ENCODE measurements at places on chromosomes 1 and 21.

- DNase-seq: no peak
These were observed 71.8 kb downstream of the CD58 start for GRCh38 chr1:116498789-116499628.

DNA sequence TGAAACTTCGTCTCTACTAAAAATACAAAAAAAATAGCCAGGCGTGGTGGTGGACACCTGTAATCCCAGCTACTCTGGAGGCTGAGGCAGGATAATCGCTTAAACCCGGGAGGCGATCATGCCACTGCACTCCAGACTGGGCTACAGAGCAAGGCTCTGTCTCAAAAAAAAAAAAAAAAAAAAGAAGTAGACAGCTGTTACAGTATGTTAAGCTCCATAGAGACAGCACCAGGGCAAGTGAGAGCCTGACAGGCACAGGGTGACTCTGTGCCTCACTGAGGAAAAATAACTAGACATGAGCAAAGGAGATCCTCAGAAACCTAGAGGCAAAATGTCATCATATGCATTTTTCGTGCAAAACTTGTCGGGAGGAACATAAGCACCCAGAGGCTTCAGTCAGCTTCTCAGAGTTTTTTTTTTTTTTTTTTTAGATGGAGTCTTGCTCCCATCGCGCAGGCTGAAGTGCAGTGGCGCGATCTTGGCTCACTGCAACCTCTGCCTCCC, 9.0 kb upstream of the PRDX1 start:
- DNase-seq: no peak

DNA sequence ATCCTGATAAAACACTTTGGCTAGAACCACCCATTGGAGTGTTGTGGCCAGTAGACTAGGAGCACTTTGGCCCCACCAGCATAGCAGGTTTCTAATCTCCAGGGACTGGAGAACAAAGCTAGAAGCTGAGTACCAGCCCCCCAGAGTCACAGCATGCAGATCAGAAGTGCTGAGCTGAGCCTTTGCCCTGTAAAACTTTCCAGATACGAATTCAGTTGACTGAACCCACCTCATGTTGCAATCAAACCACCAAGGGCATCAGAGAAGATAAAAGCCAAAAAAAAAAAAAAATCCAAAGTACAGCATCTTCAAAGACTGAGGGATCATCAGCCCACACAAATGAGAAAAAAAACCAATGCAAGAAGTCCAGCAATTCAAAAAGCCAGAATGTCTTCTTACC, 8.7 kb upstream of the CD53 start:
- DNase-seq: no peak

GRCh38 chr1:91856996-91857395, 29.0 kb downstream of the TGFBR3 start:
- no peak for DNase-seq

GRCh38 chr1:20470194-20470593, 15.8 kb downstream of the CAMK2N1 start:
- DNase-seq: no peak

- no peak for DNase-seq
These were observed 22.0 kb downstream of the SELL start for GRCh38 chr1:169689395-169689794.

DNA sequence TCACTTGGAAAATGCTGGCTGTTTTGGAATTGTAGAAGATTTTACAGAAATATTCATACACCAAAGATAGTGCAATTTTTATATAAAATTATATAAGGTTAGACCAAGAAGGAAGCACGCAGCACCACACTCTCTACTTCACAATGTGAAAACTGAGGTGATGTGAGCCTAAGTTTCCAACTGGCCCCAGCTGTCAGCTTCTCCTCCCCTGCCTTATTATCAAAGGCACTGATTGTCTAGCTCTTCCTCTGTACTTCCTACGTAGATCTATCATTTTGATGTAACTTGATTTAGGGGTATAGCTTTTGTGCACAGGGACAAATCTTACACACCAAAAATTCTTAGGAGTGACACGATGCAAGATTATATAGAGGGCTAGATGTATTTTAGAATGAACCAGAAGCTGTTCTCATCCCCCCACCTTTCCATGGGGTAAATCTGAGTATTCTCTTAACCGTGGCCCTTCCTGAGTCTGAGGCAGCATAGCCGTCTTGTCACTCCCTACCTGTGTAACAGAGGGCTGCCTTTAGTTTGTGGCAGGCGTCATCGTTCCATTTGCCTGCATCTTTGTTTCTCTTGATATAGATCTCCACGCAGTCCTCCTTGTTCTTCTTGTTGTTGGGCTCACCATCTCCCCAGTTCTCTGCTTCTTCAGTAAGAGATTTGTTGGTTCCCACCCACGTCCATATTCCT, 3.4 kb downstream of the SELL start:
- no peak for DNase-seq

- DNase-seq: no peak
These were observed 68.8 kb upstream of the SSX2IP start for GRCh38 chr1:84758968-84759491.

DNA sequence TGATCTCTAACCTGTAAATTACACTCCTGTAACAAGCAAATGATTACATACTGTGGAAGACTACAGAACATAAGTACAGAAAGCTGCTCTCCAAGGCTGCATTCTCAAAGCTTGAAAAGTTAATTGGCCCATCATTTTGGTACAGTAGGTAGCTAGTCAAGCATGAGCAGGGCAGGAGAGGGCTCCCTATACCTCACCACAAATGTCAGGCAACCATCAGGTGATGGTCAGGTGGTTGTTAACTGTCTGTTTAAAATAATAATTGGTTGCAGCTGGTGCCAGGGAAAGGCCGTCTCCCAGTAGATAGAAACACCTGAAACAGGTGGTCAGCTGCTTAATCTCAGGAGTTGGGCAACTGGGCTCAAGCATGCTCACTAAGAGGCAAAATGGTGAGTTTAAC, 13.1 kb upstream of the SLC1A7 start:
- no peak for DNase-seq

Measured in stimulated activated CD8-positive, alpha-beta memory T cell treated with anti-CD3 and anti-CD28 coated beads, Interleukin-12 subunit alpha, Interleukin-12 subunit beta, amount 100 ng/mL, for 1 hour (primary cell).